Lung microvascular endothelial cell (primary cell): ENCODE measurements at places on chromosomes 16 and 17. TPM values are rescaled to one million over a fixed set of nuclear protein-coding genes. Genes with fewer than 3 reads are reported as not detected.

DNA sequence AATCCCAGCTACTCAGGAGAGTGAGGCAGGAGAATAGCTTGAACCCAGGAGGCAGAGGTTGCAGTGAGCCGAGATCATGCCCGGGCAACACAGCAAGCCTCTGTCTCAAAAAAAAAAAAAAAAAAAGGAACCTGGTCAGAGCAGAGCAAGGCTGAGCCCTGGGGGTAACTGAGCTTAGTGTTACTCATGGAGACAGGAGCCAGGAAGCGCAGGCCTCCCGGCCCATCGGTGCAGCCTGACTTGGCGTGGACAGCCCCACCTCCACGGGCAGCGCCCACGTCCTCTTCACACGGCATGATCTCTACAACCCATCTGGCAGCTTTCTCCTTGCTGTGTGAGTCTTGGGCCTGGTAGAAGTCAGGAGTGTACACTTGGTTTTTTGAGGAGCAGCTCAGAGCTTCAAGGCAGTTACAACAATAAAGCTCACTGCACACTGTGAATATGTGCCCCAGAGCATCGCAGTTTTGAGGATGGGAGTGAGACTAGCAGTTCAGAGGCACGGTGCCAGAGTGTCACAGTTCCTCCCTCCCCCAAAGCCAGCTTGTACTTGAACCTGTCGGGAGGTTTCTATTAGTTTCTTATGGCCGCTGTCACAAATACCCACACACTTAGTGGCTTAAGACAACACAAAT is 129.9 kb downstream of the RAP1GAP2 start:
- no peak for DNase-seq

DNA sequence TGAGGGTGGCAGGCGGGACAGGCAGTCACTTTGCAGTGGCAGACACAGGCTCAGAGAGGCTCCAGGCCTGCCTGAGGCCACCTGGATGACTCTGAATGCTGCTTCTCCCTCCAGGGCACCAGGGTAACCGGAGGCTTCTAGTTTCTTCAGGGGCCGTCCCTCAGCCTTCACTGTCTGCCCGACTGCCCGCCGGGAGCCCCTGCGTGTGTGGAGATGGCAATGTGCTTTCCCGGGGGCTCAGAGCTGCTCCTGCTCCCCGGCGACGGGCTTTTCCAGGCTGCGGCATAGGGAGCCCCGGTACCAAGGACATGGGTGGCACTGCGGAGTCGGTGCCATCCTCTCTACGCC is 51.5 kb downstream of the CBFA2T3 start:
- no peak for DNase-seq

GRCh38 chr17:36888236-36888951 is 48.9 kb upstream of the LHX1 start:
- DNase-seq: no peak

GRCh38 chr16:81657224-81657623 is 121.9 kb upstream of the PLCG2 start:
- DNase-seq: no peak

DNA sequence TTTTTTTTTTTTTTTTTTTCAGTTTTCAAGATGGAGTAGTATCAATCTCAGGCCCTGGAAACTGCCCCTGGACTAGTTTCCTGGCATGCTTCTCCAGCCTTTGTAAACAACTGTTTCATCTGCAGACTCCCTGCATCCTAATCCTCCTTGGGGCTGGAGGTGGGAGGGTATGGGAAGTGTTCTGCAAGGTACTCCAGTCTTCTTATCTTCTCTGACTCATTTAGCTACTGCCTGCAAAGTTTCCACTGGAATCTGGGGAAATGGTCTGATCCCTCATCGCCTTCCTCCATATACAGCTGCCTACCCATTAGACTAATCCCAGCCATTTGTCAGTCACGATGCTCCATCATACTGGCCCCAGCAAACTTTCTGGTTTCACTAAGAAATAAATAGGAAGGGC is 21.5 kb downstream of the COPZ2 start:
- DNase-seq: no peak

GRCh38 chr17:29252101-29252791 is 5.6 kb downstream of the CRYBA1 start:
- peak; percentile 40 for DNase-seq

DNA sequence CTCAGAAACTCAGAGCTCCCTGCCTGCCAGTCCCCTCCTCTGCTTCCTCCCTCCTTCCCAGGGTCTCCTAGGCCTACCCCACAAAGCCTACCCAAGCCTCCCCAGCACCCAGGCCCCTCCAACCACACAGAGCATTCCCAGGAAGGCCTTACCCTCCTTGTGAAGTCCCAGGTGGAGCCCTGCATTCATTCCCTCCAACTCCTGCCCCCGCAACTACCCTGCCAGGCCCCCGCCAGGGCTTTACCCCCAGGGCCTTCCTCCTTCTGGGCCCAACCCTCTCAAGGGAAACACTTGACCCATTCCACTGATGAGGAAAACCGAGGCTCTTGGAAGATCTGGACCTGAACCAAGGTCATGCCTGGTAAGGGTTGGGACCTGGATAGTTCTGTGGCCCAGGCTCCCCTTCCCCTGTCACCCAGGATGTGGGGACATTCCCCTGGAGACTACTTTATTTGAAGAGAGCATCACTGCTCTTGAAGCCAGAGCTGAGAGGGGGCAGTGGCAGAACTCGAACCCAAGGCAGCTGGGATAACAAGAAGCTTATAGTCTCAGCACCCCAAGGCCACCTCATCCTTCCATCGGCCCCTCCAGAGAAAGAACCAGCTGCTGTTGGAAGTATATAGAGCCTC is 12.5 kb downstream of the PLLP start:
- DNase-seq: no peak

DNA sequence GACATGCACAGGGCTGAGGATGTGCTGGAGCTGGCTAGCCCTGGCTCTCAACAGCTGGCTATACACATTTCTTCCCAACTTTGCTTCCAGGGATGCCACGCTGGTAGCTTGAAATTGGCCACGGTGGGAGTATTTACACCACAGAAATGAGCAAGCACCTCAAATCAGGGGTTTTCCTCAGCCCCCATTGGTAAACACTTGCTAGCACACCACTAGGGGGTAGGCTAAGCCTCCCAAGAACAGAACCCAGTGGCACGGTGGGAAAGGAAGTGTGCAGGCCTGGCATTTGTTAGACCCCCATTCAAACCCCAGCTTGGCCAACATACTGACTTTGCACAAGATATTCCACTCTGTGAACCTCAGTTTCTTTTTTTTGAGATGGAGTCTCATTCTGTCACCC is 12.9 kb downstream of the DRC3 start:
- DNase-seq: peak; percentile 58

DNA sequence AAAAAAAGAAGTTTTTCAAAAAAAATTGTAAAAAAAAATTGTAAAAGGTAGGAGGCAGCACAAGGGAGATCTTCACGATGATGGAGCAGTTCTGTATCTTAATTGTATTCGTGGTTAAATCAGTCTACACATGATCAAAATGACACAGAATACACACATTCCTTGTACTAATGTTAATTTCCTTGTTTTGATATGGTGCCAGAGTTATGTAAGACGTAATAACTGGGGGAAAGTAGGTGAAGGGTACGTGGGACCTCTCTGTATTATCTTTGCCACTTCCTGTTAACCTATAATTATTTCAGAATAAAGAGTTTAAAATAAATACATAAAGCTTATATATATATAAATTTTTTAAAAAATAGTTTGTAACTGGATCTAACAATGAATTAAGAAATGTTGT is 36.8 kb downstream of the HELZ start:
- peak; percentile 15 for DNase-seq

Gene FAM20A
- not detected in 2 replicates for total RNA-seq

Gene TBC1D28
- not detected in 2 replicates for total RNA-seq

Gene GPR139
- total RNA-seq: not detected in 2 replicates

Gene RND2
- total RNA-seq: 0.20 and 0.22 TPM in 2 replicates

Gene NDRG4
- 88.5 and 229 TPM in 2 replicates for total RNA-seq
